ENCODE measurements at places on chromosomes 5 and 9.

DNA sequence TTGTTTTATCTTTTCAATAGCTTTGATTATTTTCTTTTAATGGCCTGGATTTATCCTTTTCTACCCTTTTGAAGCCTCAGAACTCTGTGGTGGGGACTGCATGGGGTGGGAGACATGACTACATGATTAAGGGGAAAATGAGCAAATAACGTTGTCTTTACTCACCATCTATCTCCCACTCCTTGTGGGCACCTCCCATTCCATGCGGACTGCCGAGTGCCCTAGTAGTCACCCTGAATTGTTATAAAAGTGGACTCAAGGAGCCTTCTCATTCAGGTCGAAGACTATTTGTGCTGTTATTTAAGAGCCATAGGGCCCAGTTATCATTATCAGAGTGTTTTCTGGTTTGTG lies 281.8 kb downstream of the MLLT3 start:
- no peak for DNase-seq

- DNase-seq = no peak
These were observed 152.4 kb downstream of the RAPGEF6 start for GRCh38 chr5:131482617-131483016.

DNA sequence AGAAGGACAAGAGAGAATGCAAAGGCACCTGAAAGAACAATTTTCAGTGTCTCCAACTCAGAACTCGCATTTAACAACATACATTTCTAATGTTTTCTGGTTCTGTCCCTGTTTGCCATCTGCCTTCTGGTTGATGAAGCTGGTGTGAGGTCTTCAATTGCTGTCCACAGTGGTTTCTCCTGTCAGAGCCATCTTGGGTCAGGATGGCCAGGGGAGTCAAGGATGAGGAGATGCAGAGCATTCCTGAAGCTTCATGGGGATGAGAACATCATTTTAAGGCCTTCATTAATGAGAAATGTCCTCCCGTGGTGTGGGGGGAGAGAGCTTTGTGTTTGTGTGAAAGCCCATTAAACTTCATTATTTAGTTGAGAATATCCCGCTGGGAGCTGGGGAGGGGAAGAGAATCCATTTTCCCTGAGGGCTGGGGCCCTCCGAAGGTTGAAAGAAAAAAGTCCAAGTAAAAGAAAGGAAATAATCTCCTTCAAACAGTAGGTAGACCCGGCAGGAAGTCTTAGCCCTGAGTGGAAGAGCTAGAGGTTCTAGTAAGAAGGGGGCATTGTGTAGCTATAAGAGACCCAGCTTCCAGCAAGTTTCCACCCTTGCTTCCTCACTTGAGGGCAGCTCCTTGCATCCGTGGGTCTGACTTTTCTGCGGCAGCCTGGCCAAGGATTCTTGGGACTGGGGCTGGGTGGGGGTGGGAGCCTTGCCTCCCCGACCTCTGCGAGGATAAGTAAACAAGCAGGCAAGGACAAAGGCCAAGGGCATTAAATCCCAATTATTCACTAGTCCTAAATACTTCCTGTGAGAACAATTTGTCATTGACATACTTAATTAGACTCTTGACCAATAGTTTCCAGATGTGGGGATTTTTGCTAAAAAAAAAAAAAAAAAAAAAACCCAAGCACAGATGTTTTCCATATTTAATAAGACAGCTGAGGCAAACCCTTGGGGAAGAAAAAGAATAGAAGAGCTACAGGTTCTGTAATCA lies 119.2 kb downstream of the MSX2 start:
- DNase-seq = no peak

GRCh38 chr5:155587458-155587857 lies 573.9 kb downstream of the KIF4B start:
- DNase-seq = no peak

All from stimulated activated CD4-positive, alpha-beta T cell treated with anti-CD3 and anti-CD28 coated beads, Interleukin-15, amount 100 ng/mL, for 1 hour (primary cell).